ENCODE measurements at places on chromosomes 7 and 10. TPM values are rescaled to one million over a fixed set of nuclear protein-coding genes. Genes with fewer than 3 reads are reported as not detected.

CALHM1 gene
- total RNA-seq, result not detected

IRF5 gene
- total RNA-seq, result 2.7 TPM

OR9A4 gene
- total RNA-seq, result not detected

NUTM2A gene
- 0.44 TPM for total RNA-seq

ENTPD7 gene
- total RNA-seq, result 4.8 TPM

CLRN3 gene
- total RNA-seq, result 0.09 TPM

SUN3 gene
- total RNA-seq, result not detected

TLL2 gene
- 0.71 TPM for total RNA-seq

- peak; percentile 76 for DNase-seq
Observed at GRCh38 chr7:73557397-73558257, at the start of gene BCL7B. BCL7B (minus strand) TSS chr7:73557690; CDS start chr7:73557578, 112 bp downstream.

GRCh38 chr7:64183126-64183742, 23.8 kb upstream of the ZNF735 start:
- no peak for DNase-seq

DNA sequence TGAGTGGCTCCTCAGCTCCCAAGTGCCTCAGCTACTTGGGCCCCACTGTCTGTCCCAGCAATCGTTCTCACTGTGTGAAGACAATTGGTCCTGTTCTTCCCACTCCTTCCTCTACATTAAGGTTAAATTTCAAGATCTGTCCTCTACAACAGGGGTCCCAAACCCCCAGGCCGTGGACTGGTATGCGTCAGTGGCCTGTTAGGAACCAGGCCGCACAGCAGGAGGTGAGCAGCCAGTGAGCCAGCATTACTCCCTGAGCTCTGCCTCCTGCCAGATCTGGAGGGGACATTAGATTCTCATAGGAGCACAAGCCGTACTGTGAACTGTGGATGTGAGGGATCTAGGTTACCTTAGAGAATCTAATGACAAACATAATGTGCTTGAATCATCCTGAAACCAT, 376.9 kb upstream of the FZD8 start:
- DNase-seq, result no peak

DNA sequence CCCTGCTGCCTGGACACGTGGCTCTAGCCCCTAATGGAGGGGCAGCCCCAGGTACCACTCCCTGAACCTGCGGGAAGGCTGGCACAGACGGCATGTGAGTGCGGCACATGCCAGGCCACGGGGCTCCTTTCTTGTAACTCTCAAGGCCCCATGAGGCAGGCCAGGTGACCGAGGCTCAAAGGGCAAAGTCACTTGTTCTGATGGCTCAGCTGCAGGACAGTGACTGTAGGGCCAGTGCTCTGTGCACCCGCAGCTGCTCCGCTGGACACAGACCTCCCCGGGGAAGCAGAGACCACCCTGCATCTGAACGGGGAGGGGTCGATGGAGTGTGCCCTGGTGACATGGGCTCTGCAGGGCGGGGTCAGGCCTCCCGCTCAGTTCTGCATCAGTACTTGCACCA, 55.3 kb downstream of the PTPRE start:
- DNase-seq, result no peak

- peak; percentile 46 for DNase-seq
Observed at GRCh38 chr10:79046741-79047583, 21.8 kb upstream of the ZMIZ1 start.

DNA sequence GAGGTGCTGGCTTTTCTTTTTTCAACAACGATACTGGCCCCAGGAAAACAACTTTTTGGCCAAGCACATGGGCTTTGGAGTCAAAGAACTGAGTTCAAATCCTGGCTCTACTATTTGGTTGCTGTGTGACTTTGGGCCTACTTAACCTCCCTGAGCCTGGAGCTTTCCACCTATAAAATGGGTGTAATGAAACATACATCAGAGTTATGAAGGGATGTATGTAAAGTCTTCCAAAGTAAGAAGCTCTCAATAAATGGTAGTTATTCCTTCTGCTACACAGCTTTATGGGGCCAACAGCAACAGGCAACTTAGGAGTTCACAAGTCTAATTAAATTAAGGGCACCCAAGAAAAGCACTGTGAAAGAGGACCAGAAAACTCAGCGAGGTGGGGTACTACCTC, 33.0 kb downstream of the ZNF777 start:
- no peak for DNase-seq

DNA sequence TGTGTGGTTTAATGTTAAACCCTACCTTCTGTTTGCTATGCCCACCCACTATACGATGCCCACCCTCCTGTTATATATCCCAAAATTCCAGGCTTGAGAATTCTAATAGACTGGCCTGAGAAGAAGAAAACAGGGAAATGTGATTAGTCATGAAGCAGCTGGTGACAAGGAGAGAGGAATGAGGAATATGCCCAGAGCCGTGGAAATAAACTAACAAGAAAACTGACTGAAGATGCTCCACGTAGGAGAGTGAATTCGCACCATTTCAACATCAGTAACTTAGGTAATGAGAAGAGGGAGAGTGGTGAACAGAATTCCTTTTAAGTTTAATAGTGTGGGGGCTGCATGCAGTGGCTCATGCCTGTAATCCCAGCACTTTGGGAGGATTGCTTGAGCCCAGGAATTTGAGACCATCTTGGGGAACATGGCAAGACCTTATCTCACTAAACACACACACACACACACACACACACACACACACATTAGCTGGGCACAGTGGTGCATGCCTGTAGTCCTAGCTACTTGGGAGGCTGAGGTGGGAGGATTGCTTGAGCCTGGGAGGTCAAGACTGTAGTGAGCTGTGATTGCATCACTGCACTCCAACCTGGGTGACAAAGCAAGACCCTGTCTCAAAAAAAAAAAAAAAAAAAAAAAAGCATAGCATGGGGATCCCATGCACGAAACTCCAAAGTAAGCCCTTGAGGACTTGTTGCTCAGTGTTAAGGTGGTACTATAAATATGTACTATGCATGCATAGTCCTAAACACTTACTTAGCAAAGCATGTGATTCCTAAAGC, 16.1 kb upstream of the SYPL1 start:
- no peak for DNase-seq

GRCh38 chr7:122550545-122550944, 148.4 kb downstream of the RNF133 start:
- no peak for DNase-seq

DNA sequence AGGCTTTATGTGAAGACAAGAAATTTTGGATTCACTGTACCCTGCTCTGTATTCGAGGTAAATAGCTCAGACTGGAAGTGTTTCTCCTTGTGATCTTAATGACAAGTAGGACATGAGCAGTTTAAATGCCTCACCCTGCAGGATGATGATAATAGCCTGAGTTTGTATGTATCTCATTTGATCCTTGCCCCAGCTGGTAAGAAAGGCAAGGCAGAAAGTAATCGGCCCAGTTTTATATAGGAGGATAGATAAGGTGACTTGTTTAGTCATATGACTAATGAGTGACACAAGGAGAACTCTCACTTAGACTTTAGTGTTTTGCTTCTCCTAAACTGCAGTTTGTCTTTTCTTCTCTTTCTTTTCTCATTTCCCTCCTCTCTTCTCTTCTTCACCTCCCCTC, 372.6 kb downstream of the PHF14 start:
- DNase-seq, result no peak

DNA sequence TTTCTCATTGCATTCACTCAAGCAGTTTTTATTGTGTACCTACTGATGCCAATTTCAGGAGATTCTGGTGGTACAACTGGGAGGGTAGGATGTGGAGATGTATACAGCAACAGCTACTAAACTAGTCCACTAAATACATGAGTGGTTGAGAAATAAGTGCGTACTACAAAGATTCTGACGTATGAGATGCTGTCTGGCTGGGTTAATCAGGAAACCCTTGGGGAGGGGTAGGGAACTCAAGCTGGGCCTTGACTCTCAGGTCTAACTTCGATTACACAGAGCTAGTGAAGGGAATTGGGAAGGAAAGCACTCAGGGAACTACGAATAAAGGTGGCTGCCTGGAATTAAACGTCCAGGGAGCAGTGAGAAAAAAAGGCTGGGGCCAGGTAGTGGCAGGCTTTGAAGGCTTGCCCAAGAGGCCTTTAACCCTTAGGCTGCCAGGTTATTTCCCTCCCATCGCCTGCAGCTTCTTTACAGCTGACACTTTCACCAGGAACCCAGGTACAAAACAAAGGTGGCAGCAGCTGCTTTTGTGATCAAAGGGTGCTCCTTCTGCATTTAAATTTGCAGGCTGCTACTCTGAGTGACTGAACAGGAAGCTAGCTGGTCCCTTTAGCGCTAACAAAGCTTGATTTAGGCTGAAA, 3.2 kb downstream of the MMS19 start:
- DNase-seq, result no peak

DNA sequence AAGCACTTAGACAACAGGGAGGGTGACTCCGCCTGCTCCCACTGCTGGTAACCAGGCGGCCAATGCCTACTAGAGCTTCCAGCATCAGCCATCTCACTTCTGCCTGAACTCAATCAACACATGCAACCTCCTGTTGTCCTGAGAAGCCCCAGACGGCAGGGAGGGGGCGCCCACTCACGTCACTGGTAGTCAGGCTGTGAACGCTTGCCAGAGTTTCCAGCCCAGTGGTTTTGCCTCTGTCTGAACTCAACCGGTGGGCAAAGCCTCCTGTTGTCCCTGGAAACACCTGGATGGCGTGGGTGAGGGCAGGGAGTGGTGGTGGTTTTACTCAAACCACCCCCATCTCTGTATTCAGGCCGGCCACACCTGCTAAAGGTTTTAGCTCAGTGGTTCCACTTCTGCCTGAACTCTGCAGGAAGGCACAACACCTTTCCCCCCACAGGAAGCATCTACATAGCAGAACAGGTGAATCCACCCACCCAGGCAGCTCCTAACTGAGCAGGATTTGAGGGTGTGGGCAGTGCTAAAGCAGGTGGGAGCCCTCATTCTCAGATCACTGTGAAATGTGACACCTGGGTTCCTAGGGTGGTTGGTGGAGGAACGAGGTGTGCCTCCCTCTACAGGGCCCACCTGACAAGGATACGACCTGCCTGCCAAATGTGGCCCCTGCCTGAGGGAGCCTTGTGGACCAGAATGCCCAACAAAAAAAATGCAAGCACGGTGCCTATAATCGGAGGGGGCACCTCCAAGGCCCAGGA, 563.0 kb upstream of the SEMA3D start:
- no peak for DNase-seq

- peak; percentile 77 for DNase-seq
Observed at GRCh38 chr10:2978111-2978510, 89.2 kb upstream of the PFKP start.

GRCh38 chr7:152660021-152660420, 15.9 kb downstream of the XRCC2 start:
- no peak for DNase-seq

DNA sequence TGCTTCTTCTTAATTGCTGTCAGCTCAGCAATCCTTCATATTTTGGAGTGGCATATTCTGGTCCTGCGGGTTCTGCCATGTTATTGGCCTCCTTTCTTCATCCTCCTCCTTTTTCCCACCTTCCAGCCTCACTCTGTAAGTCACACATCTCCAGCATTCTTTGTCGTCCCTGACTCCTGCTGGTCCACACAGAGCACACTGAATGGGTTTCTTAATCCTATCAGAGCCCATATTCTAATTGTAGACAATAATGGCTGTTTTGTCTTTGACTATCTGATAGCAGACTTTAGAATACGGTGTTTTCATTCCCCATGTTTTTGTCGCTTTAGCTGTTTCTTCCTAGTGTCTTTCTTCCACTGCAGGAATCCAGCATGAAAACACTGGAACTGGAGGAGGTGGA, 389.6 kb downstream of the REEP3 start:
- no peak for DNase-seq

GRCh38 chr7:143048827-143049226, 3.3 kb upstream of the OR6V1 start:
- DNase-seq, result no peak

DNA sequence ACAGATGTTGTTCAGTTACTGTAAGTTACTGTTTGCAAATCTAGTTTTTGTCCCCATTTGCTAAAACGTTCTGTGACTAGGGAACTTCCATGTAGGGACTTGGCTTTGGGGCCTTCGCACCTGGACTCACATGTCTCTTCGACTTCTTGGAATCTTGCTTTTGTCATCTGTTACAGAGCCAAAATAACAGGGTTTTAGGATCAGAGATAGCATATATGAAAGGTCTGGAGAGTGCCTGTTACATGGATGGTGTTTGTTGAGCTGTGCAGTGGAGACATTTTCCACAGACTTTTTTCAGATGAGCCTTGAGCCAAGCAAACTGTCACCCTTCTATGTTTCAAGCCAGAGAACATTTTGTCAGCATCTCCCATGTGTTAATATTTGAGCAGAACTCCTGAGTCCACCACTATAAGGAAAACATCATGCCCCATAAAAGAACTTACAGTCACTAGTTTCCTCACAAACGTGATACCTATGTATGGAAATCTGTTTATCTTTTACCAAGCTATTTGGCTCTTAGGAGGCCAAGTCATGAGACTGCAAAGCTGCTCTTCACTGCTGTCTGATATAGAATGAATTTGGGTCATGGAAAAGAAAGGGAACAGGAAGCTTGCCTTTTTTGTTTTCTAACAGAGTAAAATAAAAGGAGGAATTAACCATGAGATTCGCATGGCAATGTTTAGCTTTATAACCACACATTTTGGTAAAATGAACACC, 818.6 kb upstream of the IGFBP3 start:
- DNase-seq, result peak; percentile 95

GRCh38 chr7:47580175-47580706, 1.7 kb downstream of the TNS3 start:
- DNase-seq, result peak; percentile 28

- peak; percentile 73 for DNase-seq
Observed at GRCh38 chr10:119667562-119668328, 16.6 kb downstream of the BAG3 start.

- DNase-seq, result no peak
Observed at GRCh38 chr7:142012825-142013511, 17.3 kb downstream of the MGAM start.

DNA sequence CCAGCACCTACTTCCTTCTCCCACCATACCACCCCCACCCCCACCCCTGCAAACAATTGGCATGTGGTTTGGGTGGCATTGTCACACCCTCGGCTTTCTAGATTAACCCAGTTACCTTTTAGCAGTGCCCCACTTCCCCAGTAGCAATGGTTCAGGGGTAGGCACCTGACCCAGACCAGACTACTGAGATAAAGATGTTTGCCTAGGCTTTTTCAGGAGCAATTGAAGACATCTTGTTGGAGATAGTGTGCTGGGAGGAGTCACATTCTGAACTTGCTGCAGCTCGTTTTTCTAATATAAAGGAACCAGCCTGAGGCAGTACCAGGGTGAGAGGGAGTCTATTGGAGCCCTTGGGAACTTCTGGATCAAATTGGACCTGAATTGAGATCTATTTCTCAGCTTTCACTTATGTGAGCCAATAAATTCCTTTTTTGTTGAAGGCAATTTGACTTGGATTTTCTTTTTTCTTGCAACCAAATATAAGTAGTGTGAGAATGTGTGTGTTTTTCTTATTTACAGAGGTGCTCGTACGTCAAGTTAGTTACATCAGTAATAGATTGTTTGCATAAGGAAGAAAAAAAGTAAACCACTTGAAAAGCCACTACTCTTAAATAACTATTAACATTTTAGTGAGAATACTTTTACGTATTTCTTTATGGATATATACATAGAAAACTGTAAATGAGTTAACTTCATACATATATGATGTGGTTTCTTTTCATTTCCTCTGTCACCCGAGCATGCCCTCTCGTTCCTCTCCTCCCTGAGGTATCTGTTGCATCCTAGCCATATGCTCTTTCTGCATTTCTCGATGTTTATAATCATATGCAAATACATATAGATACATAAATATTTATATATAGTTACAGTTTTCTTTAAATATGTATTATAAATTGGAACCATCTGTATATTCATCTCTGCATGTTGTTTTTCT, 38.0 kb downstream of the RAB18 start:
- DNase-seq, result no peak
